ENCODE measurements at places on chromosomes 12 and 14.

GRCh38 chr14:97442363-97442762, 645.2 kb downstream of the VRK1 start:
- DNase-seq: no peak

GRCh38 chr14:99728981-99729451, 44.9 kb downstream of the CYP46A1 start:
- no peak for DNase-seq

- no peak for DNase-seq
Measured at GRCh38 chr12:45231515-45232145, 15.7 kb downstream of the ANO6 start.

GRCh38 chr14:65927931-65928356, 515.4 kb downstream of the FUT8 start:
- peak; percentile 52 for DNase-seq

DNA sequence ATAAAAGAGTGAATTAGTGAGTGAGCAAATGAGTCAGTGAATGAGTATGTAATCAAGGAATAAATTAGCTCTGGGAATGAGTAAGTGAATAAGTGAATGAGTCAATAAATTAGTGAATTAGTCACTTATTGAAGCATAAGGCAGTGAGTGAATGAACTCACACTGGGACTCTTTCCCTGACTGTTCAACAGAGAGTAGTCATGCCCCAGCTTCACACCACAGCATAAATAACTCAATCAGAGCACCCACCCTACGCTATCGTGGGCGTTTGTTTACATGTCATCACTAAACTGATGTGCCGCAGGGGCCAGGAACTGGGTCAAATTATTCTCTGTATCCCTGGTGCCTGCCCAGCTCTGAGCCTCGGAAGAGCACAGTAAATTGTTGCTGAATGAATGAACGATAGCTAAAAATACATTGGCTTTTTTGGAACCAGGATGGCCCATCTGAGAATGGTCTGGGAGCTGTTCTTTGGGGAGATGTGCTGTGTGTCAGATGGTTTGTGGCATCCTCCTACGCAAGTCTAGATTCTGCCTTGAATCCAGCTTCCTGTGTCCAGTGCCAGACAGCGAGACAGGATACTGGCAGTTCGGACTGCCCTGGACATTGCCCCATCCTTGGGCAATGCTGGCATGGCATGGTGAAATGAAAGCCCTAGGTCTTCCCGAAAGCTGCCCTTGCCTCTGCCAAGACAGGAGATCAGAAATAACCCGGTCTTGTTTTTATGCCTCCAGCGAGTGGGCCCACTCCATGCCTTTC, 98.0 kb upstream of the RTL1 start:
- DNase-seq: no peak

DNA sequence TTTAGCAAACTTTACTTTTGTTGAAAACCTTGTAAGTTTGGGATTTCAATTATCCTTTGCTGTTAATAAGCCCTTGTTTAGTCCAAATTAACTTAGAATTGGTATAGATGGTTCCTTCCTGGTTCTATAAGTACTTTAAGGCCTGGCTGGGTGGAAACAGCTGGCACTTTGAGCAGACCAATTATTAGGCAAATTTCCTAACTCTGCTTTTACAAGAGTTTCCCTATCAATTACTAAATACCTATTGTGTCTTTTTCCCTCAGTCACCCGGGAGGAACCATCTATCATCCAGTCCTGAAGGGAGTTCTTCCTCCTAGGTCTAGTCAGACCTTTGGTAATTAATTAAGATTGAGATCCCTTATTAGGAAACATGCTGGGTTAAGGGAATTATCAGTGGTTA, 138.0 kb downstream of the SLC38A6 start:
- DNase-seq: no peak

DNA sequence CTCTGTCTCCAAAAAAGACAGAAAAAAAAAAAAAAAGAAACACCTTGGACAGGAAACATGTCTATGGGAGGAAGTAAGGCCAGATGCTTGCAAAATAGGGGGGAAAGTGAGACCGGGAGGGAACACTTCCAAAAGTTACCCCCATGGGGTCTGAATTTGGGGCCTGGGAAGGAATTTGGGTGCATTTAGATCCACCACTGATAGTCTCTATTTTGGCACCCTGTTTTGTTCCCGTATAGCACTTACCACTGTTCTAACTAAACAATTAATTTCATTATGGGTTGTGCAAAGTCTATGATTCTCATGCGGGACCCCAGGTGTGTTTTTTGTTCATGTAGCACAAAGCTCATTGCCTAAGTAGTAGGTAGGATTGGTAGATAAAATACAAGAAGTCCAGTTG, 1.4 kb upstream of the MLEC start:
- DNase-seq: no peak

All from stimulated activated CD4-positive, alpha-beta T cell treated with anti-CD3 and anti-CD28 coated beads, Interleukin-1b, Interleukin-23, amount 100 ng/mL, for 24 hours (primary cell).